ENCODE measurements at places on chromosomes 5 and 9.
A peak's percentile ranks its signal among the peaks of the same experiment; 100 is the strongest.

GRCh38 chr9:133889584-133890301 lies 102.4 kb downstream of the VAV2 start:
- no peak for DNase-seq

DNA sequence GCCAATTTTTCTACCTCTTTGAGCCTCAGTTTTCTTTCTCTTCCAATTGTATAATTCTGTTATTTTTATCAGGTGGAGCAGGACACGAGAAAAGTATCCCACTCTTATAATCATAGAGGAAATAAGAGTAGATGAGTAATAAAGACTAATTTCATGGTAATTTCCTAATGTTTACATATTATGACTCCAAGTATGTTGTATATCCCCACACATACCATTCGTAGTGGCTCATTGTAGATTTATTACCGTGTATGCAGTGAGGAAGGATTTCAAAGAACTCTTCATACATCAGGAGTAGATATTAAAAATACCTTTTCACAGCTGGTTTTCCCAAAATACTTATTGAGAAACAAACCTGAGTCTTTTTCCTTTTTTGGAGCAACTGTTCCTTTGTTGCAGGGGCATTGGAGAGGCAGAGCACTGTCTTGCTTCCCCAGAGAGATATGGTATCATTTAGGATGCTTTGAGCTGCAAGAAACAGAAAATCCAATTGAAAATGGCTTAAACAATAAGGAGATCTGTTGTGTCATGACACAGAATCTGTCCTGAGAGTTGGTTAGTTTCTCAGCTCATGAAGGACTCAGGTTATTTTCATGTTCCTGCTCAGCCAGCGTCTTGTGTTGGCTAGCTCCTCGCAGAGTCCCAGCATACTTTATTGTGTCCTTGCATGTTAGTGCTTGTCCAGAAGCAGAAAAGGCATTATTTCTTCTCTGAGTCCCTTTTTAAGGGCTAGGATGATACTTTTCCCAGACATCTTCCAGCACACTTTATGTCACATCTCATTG lies 291.2 kb downstream of the ARHGAP26 start:
- DNase-seq, result peak; percentile 70

DNA sequence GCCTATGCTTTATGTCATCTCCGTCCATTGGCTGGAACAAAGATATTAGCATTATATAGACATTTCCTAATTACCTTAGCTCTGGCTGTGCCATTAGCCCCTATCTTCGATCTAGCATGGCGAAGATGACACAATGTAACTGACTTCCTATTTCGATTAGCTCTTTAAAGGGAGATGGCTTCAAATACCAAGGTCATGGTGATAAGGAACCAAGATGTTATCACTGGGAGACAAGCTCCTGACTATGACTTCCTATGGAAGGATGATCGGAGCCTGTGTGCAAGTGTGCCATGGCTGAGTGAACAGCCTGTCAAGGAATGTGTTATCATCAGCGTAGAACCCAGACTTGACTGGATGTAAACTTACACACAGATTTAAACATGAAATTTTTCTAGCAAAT lies 602.1 kb downstream of the PSAT1 start:
- DNase-seq, result no peak

DNA sequence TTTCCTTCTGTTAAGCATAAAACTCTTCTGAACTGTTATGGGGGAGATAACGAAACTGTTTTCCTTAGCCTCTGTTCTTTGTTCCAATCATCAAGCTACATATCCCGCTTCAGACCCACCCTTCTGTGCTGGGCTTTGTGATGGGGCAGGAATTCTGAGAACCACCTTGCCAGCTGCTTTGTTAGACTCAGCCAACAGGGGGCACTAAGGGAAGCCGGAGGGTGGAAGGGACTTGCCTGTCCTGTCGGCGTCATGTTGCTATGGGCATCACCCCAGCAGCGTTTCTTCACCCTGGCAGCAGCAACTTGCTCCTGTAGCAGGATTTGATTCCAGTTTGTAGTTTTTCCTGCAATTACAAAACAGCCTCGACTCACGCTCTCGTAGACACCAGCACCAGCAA lies 169.1 kb downstream of the CAAP1 start:
- DNase-seq, result peak; percentile 28

DNA sequence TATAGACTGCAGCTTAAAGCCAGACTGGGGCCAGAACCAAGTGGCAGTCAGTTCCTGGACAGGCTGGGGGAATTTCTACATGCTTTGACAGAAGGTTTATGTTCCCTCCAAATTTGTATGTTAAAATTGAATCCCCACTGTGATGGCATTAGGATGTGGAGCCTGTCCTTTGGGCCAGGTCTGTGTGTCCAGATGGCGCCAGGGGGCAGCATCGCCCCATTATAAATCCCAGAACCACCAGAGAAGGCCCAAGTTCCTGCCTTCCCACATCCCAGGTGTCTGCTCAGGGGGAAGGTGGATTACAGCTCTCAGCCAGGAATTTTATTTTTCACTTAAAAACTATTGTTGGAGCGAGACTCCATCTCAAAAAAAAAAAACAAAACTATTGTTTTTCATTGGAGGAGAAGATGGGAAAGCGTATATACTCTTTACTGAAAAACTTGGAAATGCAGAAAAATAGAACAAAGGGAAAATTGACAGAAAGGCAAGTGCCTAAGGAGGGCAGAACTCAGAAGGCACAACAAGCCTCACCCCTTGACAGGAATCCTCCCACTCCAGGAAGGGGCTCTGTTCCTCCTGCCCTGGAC lies 5.0 kb downstream of the IL3 start:
- peak; percentile 80 for DNase-seq

DNA sequence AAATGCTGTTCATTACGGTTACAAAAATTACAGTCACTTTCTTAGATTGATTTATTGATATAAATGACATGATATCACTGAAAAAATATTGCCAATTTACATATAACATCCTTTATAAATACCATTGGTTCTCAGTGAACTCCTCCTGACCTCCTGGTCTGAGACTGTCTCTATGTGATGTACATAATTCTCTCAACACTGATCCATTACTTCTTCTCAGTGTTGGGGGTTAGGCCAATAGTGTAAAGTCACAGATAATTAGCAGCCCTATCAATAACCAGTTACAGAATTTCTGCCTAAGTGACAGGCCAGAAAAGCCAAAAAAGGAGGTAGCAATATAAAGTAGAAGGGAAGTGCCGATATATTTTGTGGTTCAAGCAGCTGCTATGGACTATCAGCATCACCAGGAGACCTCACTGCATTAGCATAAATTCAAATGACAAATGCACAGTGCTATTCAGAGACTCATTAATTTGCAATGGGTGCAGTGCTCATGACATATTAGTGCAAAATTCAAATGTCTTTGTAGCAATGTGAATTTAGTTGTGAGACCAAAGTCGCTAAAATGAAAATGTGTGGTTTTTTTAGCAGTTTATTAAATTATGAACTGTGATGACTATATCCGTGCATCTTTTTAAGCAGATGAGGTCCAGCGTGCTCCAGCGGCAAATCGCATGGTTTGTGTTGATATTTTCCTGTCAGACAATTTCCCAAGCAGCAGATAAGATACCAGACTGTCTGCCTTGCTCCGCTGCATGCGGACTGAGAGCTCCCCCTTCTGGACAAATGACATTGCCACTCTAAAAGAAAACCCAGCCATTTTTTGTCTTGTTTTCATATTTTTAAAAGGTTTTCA lies 144.6 kb downstream of the CETN3 start:
- peak; percentile 82 for DNase-seq

- no peak for DNase-seq
These were observed 7.0 kb downstream of the NR5A1 start for GRCh38 chr9:124500028-124500795.

GRCh38 chr5:150598006-150598405 lies 42.5 kb upstream of the SYNPO start:
- no peak for DNase-seq

DNA sequence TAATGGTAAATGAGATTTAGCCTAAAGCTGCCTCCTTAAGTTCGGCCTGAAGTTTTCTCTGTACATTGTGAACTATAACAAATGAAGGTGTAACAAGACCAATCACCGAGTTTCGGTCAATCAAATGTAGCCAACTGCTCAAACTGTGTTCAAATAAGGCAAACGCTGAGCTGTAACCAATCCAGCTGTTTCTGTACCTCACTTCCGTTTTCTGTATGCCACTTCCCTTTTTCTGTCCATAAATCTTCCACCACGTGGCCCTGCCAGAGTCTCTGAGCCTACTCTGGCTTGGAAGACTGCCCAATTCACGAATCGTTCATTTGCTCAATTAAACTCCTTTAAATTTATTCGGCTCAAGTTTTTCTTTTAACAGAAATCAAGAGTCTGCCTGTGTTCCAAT lies 193.5 kb upstream of the KLF9 start:
- DNase-seq, result no peak

GRCh38 chr9:90064971-90065370 lies 460.2 kb downstream of the GADD45G start:
- no peak for DNase-seq

DNA sequence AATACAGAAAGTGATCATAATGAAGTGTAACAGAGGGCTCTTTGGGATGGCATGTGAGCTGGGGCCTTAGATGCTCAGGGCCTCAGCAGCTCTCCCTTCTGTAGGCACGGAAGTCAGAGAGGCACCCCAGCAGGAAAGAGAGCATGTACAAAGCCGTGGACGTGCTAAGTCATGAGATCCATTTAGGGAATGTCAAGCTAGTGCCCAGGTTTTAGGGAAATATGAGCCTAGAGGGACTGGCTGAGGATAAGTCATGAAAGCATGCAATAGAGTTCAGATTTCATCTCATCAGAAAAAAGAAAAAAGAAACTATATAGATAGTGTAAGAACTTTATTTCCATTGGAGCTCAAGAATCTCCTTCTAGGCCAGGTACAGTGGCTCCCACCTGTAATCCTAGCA lies 379.5 kb upstream of the KLF4 start:
- no peak for DNase-seq

DNA sequence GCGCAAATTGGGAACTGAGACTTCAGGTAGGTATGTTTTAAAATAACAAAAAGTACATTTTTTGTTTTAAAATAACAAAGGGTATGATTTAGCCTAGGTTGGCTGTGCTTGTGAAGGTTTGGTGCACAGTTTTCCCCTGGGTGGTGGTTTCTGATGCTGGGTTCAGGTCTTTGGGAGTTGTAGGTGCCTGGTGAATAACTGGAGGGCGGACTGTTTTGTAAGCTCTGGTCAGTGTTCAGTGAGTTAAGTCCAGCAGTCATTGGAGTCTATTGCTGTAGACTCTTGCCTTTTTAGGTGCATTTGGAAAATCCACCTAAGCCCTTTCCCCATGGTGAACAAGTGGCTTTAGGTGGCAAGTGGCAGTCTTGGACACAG lies 43.9 kb downstream of the RAI14 start:
- no peak for DNase-seq

- no peak for DNase-seq
These were observed 33.1 kb downstream of the CRB2 start for GRCh38 chr9:123389070-123389469.
